ENCODE measurements at places on chromosomes 7 and 10.

GRCh38 chr7:144011458-144012230 is 11.5 kb downstream of the OR6B1 start:
- no peak for DNase-seq

DNA sequence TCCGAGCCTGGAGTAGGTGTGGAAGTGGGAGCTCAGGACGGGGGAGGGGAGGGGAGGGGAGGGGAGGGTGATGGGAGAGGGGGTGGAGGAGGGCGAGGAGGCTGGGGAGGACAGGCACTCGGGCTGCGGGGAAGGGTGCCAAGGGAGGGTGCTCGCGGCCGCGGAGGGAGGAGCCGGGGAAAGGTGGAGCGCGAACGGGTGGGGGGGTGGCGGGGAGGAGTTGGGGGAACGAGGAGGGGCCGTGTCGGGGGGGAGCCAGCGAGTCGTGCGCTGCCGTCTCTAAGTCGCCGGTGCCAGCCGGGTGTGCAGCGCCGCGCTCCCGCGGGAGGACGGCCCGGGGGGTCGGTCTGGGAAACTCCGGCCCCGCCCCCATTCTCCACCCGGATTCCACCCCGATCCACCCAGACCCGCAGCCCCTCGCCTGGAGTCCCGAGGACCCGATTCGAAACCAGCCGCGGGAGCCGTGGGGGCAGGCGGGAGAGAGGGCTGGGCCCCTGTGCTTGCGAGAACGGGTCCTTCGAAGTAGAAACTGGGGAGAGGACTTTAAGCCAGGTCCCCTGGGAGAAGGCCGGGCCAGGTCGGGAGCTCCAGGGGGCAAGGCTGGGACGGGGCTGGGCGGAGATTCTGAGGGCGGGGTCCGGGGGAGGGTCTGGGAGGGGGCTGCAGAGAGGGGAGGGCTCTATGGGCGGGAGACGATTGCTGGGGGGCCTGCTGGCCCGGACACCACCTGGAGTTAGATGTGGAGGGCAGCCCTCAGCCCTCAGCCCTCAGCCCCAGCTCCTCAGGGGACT is at the start of gene ZNF467:
TSS of gene ZNF467 (minus strand) at position 143 of the 791 bp plus-strand sequence. CDS start 2,556 bp downstream, outside the sequence.
- DNase-seq = no peak

- no peak for DNase-seq
Observed at GRCh38 chr10:22171131-22171530, 46.7 kb downstream of the EBLN1 start.

DNA sequence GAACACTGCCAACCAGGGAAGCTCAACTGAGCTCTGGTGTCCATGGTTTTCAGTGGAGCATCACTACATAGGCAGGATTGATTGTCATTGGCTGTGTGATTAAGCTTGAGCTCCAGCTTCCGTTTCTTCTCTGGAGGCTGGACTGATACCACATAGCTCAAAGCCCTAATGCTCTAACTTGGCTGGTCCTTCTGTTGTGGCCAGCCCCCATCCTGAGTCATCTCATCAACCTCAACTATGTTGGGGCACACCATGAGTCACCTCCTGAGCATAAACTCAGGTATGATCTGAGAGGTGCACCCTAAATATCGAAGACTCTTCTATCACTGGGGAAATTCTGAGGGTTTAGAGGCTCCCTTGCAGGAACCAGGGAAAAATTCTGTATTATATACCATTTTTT is 114.5 kb upstream of the INHBA start:
- DNase-seq = no peak

DNA sequence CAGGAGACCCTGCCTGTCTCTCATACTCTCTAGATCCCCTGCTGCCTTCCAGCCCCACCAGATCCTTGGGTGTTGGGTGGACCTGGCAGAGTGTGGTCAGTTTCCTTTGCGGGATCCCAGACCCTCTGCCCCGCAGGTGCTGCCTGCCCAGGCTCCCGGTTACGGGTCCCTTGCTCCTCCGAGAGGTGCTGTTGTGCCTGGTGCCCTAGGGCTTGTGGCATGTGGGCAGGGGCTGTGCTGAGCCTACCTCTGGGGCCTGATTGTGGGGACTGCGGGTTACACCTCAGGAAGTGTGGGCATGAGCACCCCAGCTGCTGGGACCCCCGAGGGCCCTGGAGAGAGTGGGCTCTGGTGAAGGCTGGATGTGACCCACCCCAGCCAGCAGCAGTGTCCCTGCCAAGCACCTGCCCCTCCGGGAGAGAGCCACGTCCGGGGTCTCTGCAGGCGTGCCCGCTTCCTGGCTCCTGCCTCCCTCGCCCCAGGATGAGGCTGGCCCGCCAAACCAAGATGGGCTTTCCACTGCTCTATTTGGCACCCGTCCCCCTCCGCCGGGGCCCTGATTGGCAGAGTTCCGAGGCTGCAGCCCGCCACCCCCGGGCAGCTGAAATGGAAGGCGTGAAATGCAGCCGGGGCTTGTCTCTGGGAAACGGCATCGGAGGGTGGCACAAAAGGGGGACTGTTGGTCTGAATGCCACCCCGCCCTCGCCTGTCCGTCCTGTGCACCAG is 17.0 kb downstream of the CLIP2 start:
- no peak for DNase-seq

DNA sequence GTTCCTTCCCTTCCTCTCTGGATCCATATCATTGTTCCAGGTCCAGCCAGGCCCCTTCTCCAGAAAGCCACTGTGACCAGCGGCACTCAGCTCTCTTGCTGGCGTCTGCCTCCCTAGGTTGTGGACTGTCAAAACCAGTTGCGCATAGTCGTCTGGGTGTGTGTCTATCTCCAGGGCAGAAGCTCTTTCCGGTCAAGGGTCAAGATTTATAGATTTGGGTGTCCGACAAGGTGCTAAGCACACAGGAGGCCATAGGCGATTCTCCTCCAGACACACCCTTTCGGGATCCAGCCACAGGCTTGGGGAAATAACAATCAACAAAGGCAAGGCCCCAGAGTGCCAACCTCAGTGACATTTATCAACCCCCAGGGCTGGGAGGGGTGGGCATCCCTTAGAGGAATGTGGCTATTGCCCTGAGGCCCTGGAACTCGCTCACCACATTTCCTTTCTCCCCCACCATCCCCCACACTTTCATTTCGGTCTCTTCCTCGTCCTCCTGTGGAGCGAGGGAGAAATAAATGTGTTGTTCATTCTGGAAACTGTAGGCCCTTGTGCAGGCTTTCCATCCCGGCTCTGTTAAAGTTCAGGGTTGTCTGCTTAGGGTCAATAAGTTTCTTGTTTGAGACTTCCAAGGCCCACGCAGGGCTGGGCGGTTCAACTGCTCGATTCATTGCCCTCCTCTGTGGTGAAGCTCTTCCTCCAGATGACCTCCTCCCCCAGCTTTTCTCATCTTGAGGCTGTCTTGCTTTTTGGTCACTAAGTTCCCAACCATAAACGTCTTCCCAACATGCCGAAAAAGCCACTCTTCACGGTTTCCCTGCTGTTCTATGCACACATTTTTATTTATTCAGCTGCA is 57.9 kb downstream of the AFAP1L2 start:
- no peak for DNase-seq

DNA sequence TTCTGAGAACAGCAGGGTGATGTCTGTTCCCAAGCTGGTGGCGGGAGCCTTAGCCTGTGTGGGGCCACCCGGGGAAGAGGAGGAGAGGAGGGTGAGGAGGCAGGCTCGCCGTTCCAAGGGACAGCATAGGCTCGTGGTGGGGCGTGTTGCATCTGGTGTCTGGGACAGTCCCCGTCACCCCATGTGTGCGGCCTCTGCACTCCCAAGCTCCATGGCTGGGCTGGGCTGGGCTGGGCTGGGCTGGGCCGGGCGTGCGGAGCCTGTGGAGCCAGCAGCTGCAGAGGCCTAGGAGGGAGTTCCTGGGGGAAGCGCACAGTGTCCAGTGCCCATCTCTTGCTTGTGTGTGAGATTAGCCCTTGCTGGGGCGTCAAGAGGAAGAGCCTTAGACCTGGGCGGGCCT is 20.9 kb upstream of the TTYH3 start:
- no peak for DNase-seq

GRCh38 chr10:30811276-30812017 is 181.9 kb upstream of the LYZL2 start:
- no peak for DNase-seq

DNA sequence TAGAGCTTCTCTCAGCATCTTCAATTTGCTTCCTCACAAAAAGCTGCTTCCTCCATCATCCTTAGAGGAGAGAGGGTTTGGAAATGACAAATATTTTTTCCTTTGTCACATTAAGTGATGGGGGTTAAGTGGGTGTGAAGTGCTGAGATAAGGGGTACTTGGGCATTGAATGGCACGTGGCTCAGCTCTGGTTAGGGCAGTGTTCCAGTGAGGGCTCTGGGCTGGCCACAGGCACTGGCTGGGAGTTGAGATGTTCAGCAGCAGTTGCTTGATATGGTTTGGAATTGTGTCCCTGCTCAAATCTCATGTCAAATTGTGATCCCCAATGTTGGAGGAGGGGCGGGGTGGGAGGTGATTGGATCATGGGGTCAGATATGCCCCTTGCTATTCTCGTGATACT is 33.7 kb upstream of the CHCHD3 start:
- DNase-seq = no peak

DNA sequence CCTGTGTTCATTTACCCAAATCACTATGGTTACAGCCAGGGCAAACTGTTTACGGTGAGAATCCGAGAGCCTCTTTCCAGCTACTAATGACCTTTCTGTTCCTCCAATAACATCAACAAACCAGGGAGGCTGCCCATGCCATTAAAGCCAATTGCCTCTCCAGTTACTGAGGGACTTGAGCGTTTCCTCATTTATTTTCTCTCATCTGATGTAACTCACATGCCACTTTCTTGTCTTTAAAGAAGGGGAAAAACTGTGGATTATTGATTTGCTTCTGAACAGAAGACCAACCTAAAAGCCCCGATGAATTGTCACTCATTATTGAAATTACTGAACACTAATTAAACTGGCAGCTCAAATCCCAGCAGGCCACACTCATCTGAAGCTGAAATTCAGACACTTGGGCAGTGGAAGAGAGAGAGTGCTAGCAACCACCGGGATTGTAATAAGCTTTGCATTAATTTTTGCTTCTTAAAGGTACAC is 595.8 kb upstream of the MKI67 start:
- no peak for DNase-seq

All from stimulated activated effector memory CD8-positive, alpha-beta T cell treated with anti-CD3 and anti-CD28 coated beads, Interleukin-12 subunit alpha, Interleukin-12 subunit beta, amount 100 ng/mL, for 72 hours (primary cell).